ENCODE measurements at places on chromosomes 3 and 15.

DNA sequence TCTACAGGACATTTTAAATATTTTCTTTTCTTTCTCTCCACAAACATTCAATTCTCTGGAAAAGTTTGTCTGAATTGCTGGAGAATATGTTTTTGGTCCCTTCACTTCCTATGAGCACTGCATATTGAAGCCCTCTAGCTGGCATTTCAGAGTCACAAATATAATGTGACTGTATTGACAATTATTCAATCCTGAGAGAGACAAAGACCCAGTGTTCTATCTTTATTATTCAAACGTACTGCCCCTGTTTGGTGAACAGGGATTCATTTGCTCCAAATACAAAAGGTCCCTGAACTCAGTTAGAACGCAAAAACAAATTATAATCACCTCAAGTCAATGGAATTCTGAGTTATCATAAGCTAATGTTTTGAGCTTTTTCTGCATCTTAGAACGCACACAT, 173.1 kb upstream of the CDIN1 start:
- no peak overlapping the region for H3K27ac ChIP-seq
- no peak for DNase-seq
- no peak overlapping the region for H3K4me3 ChIP-seq
- no peaks in the 10 kb centered on the region for H3K27me3 ChIP-seq
- H3K4me1 ChIP-seq: peaks cover 14% of the 10 kb centered on the region
- H3K36me3 ChIP-seq: no peaks in the 10 kb centered on the region

- no peak overlapping the region for H3K4me3 ChIP-seq
- no peak for DNase-seq
- H3K36me3 ChIP-seq: peaks cover 27% of the 10 kb centered on the region
- peaks cover 23% of the 10 kb centered on the region for H3K4me1 ChIP-seq
- H3K27ac ChIP-seq: no peak overlapping the region
Measured at GRCh38 chr15:92130906-92131305, 262.8 kb upstream of the ST8SIA2 start.

DNA sequence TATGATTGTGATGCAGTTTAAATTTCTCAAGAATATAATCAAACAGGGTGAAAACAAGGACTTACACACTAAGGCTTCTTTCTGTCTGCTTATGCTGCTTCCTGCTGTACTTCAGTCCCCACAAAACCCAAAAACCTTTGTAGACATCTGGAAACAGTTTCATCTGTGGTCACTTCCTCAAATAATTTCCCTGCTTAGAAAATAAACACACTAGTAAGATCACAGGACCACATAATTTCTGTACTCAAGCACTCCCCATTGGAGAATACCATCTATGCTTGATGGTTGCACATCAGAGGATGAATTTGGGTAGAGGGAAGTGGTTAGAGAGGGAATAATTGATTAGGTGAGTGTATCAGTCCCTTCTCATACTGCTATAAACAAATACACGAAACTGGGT, 266.2 kb downstream of the LSAMP start:
- no peak for DNase-seq
- H3K27ac ChIP-seq: peak overlapping the region; percentile 9
- H3K27me3 ChIP-seq: peaks cover 5% of the 10 kb centered on the region
- H3K4me1 ChIP-seq: peaks cover 8% of the 10 kb centered on the region
- no peaks in the 10 kb centered on the region for H3K36me3 ChIP-seq
- H3K4me3 ChIP-seq: peak overlapping the region; percentile 5

- no peak overlapping the region for H3K4me3 ChIP-seq
- H3K27me3 ChIP-seq: no peaks in the 10 kb centered on the region
- no peak overlapping the region for H3K27ac ChIP-seq
- H3K4me1 ChIP-seq: no peaks in the 10 kb centered on the region
- no peak for DNase-seq
Measured at GRCh38 chr15:72916378-72916777, 132.8 kb upstream of the ADPGK start.

DNA sequence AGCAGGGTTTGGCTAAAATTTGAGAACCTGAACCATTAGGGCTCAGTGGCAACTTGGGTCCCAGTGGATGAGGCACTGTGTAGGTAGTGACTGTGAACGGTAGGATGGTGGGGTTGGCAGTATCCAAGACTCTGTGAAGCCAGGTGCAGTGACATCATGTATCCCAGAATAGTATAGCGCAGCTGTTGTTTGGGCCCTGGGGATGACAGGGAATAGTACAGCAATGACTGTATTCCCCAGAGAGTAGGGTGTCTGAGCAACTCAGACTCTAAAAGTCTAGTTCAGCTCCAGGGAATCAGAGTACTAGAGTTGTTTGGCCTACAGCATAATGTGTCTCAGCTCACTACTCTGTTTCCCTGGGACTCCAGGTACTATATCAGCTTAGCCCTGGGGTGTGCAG, 20.7 kb upstream of the PPP2R3A start:
- H3K27me3 ChIP-seq: no peaks in the 10 kb centered on the region
- H3K36me3 ChIP-seq: no peaks in the 10 kb centered on the region
- no peak overlapping the region for H3K27ac ChIP-seq
- no peak overlapping the region for H3K4me3 ChIP-seq
